ENCODE measurements at places on chromosomes 2 and 18.

DNA sequence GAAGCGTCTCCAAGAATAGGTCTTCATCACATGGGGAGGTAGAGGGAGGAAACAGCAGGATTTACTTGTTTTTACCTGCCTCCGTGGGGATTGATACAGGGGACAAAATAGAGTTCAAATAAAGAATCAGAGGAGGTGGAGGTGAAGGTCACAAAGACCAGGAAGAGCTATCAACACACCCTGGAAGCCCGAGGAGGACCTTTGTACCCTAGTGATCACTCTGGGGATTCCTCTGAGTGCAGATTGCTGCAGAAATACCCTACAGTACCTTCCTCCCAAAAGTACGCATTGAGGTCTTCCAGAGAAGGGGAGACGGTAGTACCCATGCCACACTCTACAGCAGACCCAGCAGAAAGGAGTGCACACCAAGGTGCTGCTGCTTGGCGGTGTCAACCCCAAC, 44.9 kb downstream of the OSR1 start:
- DNase-seq = no peak

GRCh38 chr2:181738074-181738473, 57.8 kb upstream of the NEUROD1 start:
- no peak for DNase-seq

DNA sequence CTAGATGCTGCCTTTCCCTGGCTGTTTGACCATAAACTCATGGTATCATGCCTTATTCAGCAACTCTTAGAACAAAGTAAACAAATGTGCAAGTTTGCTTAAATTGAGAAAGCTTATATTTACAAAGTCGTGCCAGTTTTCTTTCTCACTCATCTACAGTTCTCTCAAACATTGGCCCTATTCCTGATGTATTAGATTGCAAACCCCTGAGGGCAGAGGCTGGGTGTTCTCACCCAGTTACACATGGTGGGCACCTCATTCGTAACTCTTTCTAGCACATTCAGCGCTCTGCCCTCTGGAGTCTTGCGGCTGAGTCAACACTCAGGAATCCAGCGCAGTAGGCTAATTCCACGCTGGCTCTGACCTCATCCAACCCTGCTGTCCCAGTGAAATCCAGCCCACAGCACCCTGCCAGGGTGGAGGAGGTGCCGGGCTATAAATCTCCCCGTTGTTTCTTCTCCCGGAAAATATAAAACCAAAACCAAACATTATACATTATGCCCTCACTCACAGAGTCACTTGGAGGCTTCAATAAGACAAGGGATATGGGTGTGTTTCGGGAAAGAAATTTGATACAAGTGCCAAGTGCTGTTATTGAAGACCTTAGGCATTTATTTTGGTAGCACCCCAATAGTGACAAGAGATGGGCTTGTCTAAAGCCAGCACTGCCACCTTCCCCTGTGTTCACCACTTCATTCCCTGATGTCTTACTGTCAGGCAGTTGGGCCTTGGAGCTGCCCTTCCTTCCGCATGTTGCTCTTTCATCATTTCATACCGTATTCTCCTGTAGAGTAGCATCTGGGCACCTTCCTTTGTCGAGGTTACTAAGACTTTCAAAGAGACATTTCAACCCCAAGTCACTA, 287.4 kb downstream of the PRKCE start:
- peak; percentile 74 for DNase-seq

- DNase-seq = no peak
Observed at GRCh38 chr2:26875065-26875634, 27.2 kb downstream of the DPYSL5 start.

GRCh38 chr2:183606718-183607085, 482.5 kb downstream of the NUP35 start:
- DNase-seq = no peak

- DNase-seq = no peak
Observed at GRCh38 chr2:149661844-149662243, 74.3 kb upstream of the MMADHC start.

GRCh38 chr18:37654034-37654433, 88.4 kb upstream of the CELF4 start:
- DNase-seq = no peak

- DNase-seq = no peak
Observed at GRCh38 chr18:59140302-59140885, 710 bp downstream of the SEC11C start.

- no peak for DNase-seq
Observed at GRCh38 chr2:157447741-157448140, 3.9 kb upstream of the CYTIP start.

DNA sequence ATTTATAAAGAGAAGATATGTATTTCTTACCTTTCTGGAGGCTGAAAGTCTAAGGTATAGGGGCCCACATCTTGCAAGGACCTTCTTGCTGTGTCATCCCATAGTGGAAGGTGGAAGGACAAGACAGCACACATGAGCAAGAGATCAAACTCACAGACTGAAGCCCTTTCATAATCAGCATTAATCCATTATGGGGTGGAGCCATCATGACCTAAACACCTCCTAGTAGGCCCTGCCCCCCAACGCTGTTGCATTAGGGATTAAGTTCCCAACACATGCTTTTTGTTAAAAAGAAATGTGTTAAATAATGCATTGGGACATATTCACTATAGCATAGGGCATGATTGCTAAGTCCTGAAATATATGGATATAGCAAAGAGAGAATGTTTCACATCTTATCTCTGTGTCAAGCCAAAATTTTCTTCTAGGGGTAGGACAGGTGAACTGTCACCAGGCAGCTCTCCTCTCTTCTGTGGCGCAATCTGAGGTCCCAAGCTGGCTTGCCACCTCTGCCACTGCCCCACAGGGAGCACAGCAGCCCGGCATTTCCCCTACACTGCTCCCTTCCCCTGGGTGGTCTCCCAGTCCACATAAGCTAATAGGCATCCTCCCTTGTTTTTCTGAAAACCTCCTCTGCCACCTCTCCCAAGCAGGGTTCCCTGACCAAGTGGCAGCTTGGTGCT, 8.3 kb upstream of the CTIF start:
- no peak for DNase-seq

GRCh38 chr2:168673265-168674189, 128.9 kb upstream of the NOSTRIN start:
- DNase-seq = peak; percentile 32

DNA sequence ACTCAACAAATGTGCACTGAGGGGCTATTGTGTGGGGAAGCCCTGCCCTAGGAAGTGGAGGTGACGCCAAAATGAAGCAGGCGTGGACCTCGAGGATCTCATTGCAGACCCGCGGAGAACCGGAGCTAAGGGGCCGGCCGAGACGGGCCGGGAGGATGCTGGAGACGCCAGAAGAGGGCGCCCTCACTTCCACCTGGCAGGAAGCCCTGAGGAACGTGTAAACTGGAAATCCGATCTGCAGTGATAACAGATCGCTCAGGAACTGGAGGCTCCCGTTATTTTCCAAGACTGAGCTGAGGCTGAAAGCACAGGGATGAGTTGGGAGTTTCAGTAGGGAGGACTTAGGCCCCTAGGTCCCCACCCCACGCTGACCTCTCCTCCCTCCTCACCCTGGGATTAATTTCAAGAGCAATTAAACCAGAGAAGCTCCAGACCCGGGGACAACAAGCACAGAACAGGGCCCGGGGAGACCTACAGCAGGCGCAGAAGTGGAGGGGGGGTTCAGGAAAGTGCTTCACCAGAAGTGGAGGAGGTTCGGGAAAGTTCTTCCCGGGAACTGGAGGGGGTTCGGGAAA, 7.7 kb upstream of the COL6A3 start:
- DNase-seq = peak; percentile 10

DNA sequence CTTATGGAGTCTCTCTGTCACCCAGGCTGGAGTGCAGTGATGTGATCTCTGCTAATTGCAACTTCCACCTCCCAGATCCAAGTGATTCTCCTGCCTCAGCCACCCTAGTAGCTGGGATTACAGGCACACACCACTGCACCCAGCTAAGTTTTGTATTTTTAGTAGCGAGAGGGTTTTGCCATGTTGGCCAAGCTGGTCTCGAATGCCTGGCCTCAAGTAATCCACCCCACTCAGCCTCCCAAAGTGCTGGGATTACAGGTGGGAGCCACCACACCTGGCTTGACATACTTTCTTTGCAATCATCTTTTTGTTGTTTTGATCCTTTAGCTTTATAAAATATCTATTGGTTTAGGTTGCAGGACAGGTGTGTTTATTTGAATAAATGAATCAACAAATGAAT, 9.7 kb upstream of the KCNE4 start:
- no peak for DNase-seq

DNA sequence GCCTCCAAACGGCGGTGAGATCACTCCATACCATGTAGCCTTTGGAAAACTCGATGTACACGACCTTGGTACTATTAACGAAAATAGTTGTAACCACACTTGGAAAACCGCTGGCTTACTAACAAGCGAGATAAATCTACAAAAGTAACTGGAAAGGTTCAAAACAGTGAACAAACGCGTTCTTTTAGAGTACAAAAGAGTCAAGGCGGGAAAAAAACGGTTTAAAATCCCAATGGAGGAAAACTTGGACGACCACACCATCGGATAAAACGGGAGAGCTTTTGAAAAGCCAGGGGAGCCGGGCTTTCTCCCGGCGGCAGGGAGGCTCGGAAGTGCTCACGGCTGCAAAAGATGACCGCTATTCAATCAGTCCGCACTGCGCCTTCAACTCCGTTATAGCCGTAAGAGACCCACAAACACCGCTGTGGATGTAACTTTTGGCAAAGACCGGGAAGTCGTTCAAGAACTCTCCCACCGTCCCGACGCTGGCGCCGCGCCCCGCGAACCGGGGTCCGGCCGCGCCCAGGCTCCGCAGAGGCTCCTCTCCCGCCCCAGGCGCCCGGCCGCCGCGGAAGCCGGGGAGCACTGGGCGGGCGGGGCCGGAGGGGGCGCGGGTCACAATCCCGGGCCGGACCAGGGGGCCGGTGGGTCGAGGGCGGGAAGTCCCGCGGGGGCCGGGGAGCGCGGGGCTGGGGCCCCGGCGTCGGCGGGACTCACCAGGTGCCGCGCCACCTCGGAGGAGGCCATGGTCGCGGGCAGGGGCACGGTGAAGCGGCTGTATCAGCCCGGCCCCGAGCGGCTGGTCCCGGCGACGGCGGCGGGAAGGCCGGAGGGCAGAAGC, 465 bp downstream of the SEPTIN10 start:
- DNase-seq = peak; percentile 52

DNA sequence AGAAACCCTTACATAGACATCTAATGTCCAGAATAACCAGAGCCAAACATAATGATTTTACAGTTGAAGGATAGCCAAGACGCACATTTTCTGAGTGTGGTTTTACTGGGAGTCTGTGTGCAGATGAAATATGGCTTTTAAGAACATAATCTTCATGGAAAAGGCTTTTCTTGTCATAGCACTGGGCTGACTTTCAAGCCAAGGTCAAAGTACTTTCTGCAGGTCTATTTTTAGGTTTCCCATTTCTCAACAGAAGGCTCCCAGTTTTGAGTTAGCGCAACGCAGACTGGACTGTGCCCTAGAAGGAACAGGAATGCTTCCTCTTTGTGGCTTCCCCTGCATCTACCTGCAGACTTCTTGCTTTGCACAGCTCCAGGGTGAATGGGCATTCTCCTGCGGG, 92.3 kb upstream of the UPP2 start:
- no peak for DNase-seq

DNA sequence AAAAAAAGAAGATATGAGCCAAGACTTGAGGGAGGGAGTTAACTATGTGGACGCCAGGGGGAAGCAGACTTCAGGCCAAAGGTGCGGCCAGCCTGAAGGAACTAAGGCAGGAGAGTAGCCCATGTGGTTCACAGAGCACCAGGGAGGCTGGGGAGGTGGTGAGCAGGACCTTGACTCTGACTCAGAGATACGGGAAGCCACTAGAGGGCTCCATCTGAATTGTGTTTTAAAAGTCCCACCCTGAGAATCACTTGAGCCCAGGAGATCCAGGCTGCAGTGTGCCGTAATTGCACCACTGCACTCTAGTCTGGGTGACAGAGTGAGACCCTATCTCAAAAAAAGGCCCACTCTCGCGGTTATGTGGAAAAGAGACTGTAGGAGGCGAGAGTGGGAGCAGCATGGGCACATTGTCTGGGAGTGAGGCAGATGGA, 12.3 kb downstream of the CEP192 start:
- DNase-seq = no peak

DNA sequence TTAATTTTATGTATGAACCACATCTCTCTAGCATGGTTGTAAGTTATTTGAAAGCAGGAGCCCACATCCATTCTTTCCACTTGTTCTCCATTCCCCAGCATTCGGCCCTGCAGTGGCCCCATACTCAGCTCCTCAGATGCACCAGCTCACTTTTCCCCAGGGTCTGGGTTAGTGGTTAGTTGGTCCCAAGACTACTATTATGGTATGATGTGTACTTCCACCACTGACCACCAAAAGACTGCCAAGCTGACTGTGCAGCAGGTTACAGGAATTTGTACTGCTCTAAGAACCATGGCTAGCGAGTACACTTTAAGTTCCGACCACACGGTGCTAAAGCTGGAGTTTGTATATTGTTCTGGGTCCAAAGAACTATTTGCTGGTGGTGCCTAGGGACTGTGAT, 413.6 kb upstream of the TCF4 start:
- no peak for DNase-seq

DNA sequence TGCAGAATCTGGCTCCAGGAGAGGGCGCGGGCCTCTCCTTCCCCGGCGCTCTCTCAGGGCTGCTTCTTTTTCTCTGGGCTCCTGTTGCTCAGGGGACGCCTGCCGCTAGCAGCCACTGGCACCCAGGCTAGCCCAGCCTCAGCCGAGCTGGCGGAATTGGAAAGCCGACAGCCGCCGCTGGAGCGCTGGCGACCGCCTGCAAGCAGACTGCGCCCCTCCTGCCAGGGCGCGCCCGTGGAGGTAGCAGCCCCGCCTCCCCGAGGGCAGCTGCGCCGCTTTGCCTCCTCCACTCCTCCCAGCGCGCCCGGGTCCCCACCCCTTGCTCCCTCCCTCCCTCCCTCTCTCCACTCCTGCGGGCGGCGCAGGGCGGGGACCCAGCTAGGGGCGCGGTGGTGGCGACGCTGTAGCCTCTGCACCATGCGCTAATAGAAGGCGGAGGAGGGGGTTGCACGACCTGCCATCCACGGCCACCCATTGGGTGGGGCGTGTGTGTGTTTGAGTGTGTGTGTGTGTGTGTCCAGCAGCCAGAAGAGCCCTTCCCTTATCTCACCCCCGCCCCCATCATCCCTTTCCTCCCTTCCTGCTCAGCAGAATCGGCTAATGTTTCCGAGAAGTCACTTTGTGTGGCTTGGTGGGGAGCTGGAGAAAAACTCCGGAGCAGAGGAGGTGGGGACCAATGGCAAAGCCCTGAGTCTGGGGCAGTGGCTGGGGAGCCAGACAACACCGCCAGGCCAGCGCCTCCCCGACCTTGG, at the start of gene SCN9A:
TSS of gene SCN9A (minus strand) at position 209 of the 752 bp plus-strand sequence. CDS start 64,188 bp downstream, outside the sequence.
- peak; percentile 50 for DNase-seq

DNA sequence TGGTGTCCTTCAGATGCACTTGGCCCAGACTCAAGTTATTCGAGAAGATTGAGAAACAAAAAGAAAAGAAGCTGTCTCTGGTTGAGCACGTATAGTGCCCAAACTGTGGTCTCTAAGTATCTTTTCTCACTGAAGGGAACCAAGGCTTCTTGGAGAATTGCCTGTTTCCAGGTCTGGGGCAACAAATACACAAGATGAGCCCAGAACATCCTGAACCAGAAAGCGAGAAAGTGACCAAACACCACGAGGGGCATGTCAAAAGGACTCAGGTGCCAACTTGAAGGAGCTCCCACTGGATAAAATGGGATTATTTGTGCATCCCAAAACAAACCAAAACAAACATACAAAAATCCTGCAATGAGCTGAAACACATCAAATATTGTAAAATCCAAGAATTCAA, 13.6 kb upstream of the ATOH8 start:
- DNase-seq = no peak

Measured in NCI-H446 (cell line).